Mesothelial cell of epicardium (in vitro differentiated cells): ENCODE measurements at places on chromosomes 7 and 10.
A peak's percentile ranks its signal among the peaks of the same experiment; 100 is the strongest.

DNA sequence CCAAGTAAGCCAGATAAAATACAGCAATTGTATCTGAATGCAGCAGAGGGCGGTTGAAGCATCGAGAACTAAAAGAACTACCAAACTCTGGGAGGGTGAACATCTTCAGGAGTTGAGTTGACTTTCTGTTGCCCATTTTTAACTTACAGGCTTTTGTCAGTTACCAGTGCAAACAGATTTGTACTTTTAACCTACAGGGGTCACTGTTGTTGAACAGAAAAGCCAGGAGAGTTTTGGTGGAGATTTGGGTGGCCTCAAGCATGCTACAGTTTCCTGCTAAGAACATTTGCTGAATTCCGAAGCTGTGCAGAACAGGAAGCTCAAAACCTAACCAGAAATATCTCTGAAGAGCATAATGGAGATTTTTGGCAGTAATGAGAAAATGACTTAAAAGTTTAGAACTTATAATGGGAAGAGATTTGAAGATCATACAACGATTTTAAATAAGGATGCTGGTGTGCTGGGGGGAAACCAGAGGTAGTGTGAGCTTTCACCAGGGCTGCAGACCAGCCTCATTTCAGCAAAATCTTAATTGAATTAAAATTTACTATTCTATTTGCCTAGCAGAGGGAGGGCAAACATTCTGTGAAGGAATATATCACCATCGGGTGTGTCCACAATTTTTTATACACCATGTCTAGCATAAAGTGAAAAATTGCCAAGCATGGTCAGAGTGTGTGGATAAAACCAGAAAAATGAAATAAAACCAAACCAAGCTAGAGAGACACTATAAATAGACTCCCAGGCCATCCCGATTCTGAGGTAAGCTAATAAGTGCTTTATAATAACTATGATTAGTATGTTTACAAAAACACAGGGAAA lies 208.6 kb upstream of the CCDC6 start:
- DNase-seq: no peak

DNA sequence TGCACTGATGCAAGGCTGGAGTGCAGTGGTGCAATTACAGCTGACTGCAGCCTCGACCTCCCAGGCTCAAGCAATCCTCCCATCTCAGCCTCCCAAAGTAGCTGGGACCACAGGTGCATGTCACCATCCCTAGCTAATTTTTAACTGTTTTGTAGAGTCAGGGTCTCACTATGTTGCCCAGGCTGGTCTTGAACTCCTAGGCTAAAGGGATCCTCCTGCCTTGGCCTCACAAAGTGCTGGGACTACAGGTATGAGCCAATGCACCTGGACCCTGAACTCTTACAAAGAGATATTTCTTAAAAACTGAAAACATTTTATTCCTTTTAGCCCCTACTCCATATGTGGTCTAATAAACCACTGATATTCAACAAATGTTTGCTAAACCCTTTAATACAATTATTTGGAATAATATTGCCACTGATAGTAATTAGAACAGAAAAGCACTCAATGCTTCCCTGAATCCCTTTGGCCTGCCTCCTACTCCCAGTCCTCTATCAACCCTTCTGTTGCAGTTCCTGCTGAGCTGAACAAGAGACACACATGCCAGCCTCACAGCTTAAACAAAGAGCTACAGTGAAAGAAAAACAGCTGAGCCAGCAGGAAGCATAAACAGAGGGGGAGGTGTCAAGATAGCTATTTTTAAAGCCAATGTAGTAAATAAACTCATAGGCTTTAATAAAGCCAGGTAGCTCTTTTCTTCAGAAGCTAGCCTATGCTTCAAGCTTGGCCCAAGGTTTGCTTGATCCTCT lies 7.0 kb upstream of the GNAI1 start:
- DNase-seq: no peak

DNA sequence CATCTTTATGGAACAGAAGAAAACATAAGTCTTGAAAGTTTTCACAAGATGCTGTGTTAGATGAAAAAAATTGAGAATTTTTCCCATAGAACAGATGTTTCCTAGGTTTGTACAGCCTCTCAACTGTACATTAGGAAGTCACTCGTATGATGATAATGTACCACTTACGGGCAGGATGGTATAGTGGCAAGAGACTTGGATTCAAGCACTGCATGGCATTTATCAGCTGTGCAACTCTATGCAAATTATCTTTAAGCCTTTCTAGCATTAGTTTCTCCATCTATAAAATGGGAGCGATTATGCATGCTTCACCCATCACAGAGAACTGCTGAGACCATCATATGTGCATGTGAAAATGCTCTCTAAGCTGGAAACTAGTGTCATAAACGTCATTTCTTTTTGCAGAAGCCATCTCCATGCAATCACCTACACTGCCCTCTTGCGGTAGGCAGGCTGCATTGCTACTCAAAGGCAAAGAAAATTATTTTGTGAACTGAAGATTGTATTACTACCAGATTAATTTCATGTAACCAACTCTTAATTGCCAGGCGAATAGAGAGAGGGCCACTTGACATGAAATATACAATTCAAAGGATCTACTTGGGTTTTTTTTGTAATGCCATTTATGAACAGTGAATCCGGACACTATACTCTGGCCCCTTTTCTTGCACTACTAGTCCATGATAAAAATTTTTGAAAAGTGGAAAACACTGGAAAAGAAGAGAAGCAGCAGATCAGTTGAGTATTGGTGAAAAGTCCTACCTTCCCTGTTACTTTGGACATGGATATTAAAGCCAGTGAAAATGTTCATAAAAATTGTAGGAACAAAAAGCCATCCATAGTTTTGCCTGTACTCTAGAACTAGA lies 102.3 kb downstream of the JAZF1 start:
- DNase-seq: peak; percentile 55

GRCh38 chr10:80537736-80538480 lies at the start of gene SH2D4B:
SH2D4B (plus strand) TSS chr10:80537902; CDS start chr10:80538332, 430 bp downstream.
- DNase-seq: no peak

GRCh38 chr10:7389844-7390243 lies 21.0 kb downstream of the SFMBT2 start:
- DNase-seq: no peak

DNA sequence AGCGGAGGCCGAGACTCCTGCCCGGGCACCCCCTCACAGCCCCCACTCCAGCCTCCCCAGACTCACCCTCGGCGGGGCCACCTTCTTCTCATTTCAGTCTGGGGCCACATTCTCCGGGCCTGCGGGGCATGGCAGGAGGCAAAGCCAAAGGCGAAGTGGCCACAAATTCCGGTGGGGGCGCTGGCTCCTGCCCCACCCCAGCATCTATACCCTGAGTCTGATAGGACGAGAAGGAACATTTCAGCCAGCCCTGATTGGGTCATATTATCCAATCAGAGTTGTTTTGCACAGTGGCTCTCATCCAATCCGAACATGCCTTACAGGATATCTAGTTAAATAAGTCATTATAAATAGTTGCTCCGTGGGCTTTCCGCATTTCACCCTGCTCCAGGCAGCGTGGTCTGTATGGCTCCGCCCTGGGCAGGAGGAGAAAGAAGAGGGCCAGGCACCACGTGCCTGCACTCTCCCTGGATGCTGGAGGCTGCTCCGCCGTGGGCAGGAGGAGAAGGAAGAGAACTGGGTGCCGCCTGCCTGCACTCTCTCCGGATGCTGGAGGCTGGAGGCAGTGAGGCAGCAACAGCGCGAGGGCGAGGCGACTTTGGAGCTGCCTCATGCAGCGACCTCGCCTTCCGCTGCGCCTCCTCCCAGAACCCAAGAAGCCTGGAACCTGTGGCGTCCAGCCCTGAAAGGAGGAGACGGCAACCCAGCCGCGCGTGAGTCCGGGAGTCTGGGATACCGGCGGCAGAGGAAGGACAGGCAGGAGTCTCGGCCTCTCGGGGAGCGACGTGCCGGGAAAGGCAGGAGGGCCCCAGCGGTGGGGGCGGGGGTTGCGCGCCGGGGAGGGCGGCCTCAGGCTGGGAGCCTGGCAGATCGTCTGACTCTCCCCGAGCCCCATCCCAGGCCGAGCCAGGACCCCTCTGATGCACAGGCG lies 162.9 kb downstream of the ZNF33B start:
- DNase-seq: no peak

DNA sequence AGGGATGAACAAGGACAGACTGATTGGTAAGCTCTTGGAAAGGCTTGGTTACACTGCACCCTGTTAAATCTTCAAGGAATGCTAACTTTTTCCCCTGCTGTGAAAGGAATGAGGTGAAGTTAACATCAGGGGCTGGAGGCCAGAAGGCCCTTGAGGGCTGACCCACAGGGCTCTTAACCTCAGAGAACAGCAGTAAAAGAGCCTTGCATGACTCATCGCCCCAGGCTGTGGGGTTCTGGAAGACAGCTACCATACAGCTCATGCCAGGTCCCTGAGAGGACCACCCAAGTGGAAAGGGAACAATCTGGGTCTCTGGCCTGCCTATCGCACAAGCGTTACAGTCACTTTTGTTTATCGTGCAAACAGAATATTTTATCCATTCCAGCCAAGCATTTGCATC lies 54.4 kb downstream of the CYP2C9 start:
- DNase-seq: no peak

GRCh38 chr10:101595591-101596433 lies 7.7 kb downstream of the DPCD start:
- DNase-seq: no peak

DNA sequence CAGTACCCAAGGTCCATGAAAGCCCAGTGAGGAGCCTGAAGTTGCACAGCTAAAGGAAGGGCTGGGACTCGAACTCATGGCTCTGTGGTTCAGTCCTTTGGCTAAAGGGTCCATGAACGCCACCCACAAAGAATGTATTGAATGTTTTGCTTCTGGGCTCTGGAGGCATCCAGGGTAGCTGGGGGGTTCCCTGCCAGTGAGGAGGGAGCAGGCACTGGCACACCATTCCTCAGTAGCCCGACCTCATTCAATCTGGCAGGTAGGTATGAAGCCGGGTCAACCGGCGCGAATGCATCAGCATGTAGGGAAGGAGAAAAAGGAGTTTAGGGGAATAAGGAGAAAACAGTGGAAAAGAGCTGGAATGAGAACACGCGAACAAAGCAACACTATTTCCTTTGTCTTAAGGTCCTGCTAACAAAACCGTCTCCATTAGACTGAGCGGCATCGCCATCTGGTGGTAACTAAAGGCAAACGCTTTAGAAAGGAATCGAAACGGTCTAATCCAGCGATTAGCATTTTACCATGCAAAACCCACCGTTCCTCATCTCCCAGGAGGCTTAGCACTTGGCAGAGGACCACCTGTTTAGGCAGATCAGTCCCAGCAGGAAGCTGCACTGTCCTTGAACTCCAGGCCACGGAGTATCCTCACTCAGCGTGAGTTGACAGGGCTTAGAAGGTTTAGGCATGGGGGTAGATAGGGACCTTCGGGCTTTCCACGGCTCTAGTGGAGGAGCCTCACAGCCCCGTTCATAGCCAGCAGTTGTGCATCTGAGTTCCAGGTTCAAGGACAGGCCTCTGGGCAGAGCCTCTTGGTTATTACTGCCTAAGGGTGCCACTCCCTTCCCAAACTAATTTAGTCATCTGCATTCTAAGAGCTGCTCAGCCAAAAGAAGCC lies 122.8 kb downstream of the UBE2H start:
- peak; percentile 72 for DNase-seq

DNA sequence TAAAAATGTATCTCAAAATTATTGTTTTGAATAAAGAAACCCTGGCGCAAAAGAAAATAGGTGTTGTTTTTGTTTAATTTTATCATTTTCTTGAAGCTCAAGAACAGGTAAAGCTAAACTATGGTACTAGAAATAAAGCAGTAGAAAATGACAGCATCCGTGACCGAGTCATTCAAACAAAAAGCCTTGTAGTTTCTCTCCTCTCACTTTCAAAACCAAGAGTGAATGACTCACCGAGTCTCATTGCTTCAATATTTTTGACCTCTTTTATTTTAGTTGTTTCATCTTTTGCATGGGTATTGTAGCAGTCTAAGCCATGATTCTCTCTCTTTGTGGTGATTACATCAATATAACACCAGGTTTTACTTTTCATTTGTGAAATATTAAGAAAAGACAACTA lies 396.5 kb downstream of the POM121L12 start:
- no peak for DNase-seq

GRCh38 chr10:48216744-48217143 lies 57.8 kb downstream of the FRMPD2 start:
- DNase-seq: no peak

GRCh38 chr7:20776942-20777341 lies 9.7 kb downstream of the SP8 start:
- no peak for DNase-seq

- DNase-seq: no peak
These were observed 236.3 kb downstream of the KLF6 start for GRCh38 chr10:3548702-3549101.
